ENCODE measurements at places on chromosomes 4 and X. TPM values are rescaled to one million over a fixed set of nuclear protein-coding genes. Genes with fewer than 3 reads are reported as not detected.

ATP10D gene
- total RNA-seq: 35.9 TPM

ZMAT1 gene
- total RNA-seq: 35.0 TPM

TMSB15A gene
- total RNA-seq: not detected

RENBP gene
- 23.0 TPM for total RNA-seq

CHIC1 gene
- total RNA-seq: 12.5 TPM

ZNF630 gene
- total RNA-seq: 5.4 TPM

MRPL1 gene
- 24.9 TPM for total RNA-seq

ZNF141 gene
- total RNA-seq: 34.5 TPM

C4orf50 gene
- 0.09 TPM for total RNA-seq

USP27X gene
- 4.4 TPM for total RNA-seq

CXCR3 gene
- 0.31 TPM for total RNA-seq

HSFX4 gene
- total RNA-seq: not detected

RAP1GDS1 gene
- total RNA-seq: 96.5 TPM

TBX22 gene
- not detected for total RNA-seq

SH3RF1 gene
- total RNA-seq: 15.6 TPM

LEF1 gene
- total RNA-seq: 10.7 TPM

- no peak for DNase-seq
Measured at GRCh38 chr4:129821963-129822362, 726.0 kb downstream of the C4orf33 start.

DNA sequence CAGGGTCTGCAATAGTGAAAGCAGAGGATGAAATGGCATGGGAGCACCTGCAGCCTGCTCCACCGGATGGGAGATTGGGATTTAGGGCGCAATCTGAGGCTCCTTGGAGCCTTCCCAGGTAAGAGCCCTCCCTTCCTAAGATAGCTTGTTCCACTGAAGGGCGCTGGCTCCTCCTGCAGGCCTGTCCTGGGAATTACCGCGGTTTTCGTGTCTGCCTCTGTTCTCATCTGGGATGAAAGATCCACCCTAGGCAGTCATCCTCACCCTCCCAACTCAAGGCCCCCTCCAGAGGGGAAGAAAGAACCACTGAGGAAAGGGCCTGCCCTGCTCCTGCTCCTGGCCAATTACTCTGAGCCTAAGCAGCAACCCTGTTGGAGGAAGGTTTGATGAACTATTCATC lies 547.5 kb downstream of the SMARCA1 start:
- DNase-seq: no peak

DNA sequence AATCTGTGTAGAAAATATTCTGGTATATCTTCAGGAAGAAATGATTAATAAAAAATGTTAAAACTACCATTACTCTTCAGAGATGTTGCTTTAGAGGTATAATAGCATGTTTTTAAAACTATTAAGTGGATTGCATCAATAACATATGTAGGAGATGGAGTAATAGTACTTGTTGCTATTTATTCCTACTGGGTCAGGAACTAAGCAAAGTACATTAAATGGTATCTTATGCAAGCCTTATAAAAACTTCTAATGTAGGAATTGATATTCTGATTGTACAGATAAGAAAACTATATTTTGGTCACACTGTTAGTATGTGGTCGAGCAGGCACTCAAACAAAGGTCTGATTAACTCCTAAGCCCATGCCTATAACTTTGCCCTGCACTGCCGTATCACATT lies 31.4 kb upstream of the PDLIM5 start:
- DNase-seq: no peak

GRCh38 chr4:15811703-15812337 lies 33.7 kb downstream of the CD38 start:
- DNase-seq: no peak

DNA sequence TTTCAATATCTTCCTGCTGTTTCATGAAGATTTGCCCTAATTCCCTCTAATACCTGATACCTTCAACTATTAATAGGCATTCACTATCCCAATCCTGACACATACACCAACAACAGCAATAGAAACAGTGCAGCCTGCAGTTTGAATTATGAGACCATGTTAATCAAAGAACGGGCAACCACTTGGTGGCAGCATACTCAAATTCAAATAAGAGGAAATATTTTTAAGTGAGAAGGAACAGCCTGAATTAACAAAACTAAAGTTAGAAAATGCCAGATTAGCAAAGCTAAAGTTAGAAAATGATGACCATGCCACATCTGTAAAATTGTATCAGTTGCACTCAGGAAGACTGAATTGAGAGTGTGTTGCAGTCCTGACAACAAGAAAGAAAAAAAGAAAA lies 204.9 kb downstream of the SMARCA1 start:
- no peak for DNase-seq

DNA sequence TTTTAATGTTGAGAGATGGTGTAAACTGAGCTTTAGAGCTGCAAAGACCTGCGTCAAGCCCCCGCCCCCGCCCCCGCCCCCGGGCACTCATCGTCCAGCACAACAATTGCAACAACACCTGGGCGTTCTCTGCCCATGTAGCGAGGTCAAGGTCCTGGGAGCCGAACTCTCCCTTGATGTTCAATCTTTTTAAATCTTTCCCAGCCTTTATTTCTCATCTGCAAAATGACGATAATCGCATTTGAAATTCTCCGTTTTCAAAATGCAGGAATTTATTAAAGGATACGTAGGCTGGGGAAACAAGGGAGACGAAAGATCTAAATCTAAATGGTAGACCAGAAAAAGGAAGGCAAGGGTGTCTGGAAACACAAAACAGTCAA lies 648 bp upstream of the MSMO1 start:
- no peak for DNase-seq

- no peak for DNase-seq
Measured at GRCh38 chrX:15663439-15663838, 1.2 kb downstream of the CLTRN start.

- DNase-seq: no peak
Measured at GRCh38 chrX:125757794-125758564, 408.1 kb downstream of the DCAF12L2 start.

GRCh38 chr4:139018501-139018900 lies 2.9 kb downstream of the NOCT start:
- DNase-seq: no peak

DNA sequence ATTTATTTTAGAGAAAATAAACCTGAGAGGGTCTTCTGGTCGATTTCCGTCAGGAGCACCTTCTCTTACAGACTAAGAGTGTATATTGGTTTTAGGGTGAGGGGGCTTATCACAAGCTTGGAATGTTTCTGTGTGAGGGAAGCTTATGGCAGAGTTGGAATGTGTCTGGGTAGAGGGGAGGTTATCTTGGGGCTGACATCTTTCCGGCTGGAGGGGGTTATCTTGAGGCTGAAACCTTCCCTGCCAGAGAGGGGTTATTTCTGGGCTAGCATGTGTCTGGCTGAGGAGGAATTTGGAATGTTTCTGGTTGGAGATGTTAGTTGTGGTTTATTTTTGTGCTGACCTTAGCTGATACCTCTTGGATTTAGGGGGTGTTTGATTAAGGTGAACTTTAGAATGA lies 1312.1 kb downstream of the ADGRL3 start:
- DNase-seq: no peak

DNA sequence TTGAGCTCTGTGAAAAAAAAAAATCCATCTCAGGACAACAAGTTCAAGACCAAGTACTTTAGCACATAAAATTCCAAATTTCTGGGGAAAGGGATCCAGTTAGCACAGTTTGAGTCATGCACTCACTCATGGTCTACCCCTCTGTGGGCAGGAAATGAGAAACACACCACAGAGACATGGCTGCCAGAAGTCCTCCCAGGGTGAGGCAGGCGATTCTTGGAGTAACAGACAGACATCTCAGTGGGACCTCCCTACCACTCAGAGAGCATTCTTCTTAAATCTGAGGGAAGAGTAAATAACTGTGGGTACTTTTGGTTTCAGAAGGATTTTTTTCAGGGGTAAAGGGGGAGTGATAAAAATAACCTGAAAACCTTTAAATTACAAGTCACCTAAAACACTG lies 14.1 kb downstream of the CXCL1 start:
- no peak for DNase-seq

DNA sequence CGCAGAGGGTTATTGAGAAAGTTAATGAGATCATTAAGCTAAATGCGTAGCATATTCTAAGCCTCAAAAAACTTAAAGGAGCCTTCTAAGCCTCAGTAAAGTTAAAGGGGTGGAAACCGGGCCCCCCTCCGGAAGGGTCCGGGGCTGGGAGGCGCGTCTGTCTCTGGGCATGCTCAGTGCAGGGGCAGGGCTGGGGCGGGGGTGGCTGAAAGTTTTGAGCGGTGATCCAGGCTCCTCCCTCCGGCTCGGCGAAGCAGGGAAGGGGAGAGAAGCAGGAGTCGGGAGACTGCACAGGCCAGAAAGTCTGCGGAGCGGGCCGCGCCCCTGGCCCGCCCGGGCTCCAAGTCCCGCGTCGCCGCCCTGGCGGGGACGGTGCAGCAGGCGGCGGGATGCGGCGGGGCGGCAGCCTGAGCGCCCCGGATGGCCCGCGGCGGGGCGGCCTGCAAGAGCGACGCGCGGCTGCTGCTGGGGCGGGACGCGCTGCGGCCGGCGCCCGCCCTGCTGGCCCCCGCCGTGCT lies at the start of gene EVC:
EVC (plus strand) TSS at position 241 of the 518 bp plus-strand sequence; CDS start at position 421, 180 bp downstream.
- DNase-seq: peak; percentile 94

GRCh38 chrX:123184219-123184865 lies at the start of gene GRIA3:
Gene GRIA3 (plus strand): TSS chrX:123184278. CDS start chrX:123184536, 258 bp downstream.
- DNase-seq: no peak

DNA sequence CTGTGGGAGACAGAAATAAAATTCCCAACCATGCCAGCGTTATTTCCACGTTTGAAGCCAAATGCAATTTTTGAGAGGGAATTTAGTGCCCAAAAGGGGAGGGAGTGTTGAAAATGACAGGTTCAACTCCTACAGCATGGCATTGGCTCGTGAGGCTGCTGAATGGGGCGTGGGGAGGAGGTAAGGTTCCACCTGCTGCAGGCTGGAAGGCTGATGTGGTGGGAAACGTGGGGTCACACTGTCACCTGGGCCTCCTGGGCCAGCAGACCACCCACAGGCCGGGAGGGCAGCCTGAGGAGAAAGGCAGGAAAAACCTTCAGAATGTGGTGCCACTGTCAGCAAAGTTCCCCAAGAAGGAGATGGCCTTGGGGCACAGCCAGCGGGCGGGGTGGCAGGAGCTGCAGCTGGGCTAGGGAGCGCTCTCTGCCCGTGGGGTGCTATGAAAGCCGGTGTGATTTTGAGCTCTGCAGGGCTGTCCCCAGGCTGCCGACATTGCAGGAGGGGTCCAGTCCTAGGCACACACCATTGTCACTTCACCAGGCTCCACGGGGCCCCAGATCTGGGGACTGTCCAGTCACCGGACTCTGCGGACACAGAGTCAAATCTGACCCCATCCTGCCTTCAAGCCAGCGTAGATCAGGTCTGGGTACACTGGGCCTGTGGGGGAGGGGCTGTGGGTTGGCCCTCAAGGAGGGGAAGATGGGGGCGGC lies 19.6 kb downstream of the MSANTD1 start:
- DNase-seq: peak; percentile 56
